ENCODE measurements at places on chromosomes 5 and 9.

GRCh38 chr9:135096408-135096895, 9.0 kb downstream of the OLFM1 start:
- DNase-seq, result no peak

GRCh38 chr5:16669776-16670175, 53.0 kb upstream of the RETREG1 start:
- DNase-seq, result no peak

GRCh38 chr5:33662722-33663427, 222.1 kb downstream of the TARS1 start:
- DNase-seq, result no peak

DNA sequence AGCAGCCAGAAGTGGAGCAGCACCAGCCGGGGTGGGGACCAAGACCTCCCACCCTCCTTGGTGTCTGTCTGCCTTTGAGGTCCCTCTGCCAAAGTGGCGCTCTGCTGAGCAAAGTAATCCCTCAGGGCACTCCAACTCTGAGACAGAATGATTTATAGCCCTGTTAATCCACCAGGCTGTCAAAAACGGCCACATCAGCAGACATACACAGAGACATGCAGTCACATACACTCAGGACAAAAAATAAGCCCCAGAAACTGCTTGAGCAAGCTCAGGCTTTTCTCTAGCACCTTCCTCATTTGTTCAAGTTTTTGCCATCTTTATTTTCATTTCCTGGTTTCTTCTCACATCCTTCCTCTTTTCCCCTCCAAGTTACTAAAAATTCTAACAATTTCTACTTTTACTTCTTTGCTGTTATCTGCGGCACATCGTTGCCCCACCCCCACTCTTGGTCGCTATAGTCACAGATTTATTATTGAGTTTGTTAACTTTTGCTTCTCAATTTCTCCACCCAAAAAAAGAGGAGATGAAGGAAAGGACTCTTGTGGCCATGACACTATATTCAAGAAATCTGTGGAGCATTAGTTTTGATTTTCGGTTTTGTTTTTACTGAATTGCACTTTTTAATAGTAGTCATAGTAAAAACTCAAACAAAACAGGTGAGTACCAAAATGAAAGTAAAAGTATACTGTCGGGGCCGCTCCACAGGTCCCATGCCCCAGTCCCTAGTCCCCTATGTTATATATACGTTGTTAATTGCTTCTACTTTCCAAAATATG, 17.4 kb upstream of the ADRB2 start:
- DNase-seq, result no peak

GRCh38 chr5:1050423-1051365, 42.1 kb downstream of the NKD2 start:
- DNase-seq, result no peak

DNA sequence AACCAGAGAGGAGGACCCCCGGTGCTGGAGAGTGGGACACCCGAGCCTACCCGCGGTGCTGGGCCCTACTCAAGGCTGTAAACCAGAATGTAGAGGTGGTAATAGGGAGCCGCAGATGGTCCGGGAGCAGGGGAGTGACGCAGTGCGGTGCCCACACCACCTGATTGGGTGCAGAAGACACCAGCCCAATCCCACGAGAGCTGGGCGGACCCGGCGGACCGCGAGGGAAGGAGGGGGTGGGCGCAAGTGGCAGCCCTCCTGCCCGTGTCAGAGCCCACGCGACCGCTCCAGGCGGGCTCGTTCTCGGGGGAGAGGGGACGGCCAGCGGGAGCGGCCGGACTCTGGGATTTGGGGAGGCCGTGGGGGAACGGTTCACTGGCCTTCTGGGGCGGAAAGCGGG, 71.2 kb downstream of the C9orf50 start:
- no peak for DNase-seq

- no peak for DNase-seq
Measured at GRCh38 chr9:108167136-108167900, 677.7 kb upstream of the KLF4 start.

DNA sequence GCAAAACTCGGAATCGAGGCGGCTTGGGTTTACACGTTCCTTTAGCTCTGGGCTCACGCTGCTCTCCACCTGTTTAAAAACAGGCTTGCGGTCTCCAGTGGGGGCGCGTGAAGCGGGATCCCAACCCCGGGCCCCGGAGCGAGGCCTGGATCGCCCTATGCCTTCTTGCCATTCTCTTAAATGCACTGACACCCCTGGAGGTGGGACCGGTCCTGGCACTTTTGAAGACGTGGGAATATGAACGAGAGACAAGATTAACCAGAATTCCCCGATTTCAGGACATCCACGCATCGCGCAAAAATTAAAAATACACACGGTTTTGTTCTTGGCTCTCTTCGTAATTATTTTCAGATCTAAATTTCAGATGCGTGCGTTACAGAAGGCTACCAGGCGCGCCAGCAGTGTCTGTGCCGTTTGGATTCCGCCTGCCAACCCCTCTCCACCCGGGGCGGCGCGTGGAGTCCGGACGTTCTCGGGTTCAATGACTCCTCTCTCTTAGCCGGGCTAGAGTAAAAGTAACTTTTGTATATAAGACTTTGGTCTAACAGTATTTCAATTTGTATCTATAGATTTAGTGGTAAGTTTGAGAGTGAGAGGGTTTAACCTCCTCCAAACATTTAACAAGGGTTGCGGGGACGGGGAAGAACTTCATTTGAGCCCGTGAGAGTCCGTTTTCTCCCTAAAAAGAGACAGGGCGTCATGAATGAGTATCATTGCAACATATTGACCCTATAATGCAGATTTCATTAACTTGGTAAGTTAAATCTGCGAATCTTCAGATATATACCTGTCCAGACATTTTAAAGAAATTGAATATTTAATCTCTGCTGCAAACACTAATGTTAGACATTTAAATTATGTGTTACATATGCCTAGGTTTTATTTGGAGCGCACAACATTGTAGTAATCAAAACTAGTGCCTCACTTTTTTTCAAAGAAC, 3.8 kb downstream of the FOXD1 start:
- no peak for DNase-seq

DNA sequence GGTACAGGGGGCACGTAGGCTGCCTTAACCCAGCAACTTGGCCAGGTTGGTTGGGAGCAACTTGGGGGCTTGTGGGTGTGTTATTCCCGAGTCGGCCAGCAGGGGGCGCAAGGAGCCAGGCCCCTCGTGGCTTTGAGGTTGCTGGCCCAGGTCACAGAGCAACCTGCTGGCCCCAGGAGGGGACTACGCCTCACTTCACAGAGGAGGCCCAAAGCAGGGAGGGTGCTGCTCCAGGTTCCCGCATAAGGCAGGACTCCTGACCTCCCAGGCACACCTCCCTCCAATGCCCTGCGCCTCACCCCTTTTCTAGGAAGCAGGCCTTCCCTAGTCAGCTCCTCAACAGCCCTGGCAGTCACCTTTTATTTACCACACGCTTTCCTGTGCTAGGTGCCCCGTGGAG, 18.1 kb downstream of the KYAT1 start:
- peak; percentile 34 for DNase-seq

GRCh38 chr5:139268364-139269202, 25.0 kb upstream of the MATR3 start:
- no peak for DNase-seq

GRCh38 chr9:87889065-87889881, 6.6 kb downstream of the SPATA31E1 start:
- no peak for DNase-seq

- no peak for DNase-seq
Measured at GRCh38 chr9:127947841-127948710, 10.4 kb upstream of the DPM2 start.

DNA sequence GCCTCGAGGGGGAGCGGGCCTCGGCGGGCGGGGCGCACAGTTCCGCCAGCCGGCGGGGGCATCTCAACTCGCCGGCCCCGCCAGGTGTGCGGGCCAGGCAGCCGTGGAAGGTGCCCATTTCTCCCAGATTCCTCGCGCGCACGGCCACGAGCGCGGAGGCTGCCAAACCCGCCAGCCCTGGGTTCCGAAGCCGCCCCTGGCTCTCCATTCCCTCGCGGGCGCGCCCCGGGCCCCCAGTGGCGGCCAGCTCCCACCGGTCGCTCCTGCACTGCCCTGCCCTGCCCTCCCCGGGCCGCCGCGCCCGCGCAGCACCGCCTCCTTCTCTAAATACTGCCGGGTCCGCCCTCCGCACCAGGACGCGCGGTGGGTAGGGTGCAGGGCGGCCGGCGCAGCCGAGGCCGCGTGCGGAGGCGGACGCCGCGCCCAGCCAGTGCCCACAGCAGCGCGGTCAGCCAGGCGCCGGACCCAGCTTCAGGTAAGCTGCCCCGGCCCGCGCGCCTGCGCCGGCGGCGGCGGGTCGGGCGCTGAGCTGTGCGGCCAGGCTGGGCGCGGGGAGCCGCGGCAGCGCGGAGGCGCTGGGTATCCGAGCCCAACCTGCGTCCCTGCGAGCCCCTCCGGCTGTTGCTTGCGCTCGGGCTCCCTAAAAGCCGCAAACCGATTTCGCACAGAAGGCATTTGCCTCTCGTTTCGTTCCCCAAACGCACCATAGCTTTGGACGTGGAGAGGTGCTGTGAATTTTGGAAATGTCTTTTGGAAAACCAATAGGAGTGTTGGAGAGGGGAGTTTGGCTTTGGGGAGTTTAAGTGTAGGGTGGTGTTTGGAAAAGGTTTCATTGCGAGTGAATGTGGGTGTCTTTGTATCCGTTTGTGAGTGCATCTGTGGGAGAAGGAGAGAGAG, at the start of gene TMEM171:
Gene TMEM171, plus strand, starts transcription at position 354 of the 897 bp plus-strand sequence. CDS start 2,799 bp downstream, outside the sequence.
- DNase-seq, result no peak

DNA sequence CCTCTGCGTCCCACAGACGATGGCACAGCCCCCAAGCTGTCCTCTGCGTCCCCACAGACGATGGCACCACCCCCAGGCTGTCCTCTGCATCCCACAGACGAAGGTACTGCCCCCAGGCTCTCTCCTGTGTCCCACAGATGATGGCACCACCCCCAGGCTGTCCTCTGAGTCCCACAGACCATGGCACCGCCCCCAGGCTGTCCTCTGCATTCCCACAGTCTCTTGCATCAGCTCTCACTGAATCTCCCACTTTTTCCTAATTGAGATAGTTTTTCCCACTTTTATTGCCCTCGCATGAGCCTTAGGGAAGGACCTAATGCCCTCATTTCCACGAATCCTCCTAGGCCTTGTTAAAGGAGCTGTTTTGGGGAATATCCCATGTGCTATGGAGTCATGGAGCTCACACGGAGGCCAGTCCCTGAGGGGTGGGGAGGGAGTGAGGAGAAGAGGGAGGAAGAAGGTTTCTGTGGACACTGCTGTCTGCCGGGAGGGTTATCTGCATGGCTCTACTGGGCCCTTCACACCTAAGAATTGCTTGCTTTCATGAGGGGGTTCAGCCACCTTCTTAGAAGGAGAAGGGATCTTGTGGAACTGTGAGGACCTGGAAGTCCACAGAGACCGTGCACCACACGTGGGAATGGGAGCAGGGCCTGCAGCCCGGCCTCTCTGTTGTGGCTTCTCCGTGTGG, 58.2 kb upstream of the PTCH1 start:
- DNase-seq, result no peak

DNA sequence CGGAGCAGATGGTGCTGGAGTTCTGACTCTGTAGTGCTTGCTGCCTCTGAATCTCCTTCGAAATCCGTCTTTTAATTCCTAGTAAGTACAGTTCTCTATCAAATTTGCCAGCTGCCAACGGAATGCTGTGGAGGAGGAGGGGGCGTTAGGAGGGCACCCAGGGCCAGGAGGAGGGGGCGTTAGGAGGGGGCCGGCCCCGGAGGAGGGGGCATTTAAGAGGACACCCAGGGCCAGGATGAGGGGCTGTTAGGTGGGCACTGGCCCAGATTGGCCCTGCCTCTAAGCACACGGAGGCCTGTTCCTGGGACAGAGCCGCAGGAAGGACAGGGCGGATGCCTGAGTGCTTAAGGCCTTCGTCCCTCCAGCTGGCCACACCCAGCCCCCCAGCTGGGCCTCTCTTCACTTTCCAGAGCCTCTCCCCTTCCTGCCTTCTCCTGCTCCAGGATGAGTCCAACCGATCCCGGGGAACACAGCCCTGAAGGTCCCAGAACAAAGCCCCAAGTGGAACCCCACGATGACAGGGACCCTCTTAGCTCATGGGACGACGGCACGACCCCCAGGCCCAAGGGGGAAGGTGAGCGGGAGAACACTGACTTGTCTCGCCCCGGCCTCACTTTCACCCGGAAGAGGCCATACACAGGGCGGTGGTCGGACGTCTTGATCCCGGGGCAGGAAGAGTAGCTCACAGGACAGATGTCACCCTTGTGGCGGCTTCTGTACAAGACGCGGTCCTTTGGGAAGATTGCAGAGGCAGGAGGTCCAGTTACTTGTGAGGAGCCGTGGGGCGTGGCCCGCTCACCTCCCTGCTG, 9.8 kb downstream of the INPP5E start:
- no peak for DNase-seq

DNA sequence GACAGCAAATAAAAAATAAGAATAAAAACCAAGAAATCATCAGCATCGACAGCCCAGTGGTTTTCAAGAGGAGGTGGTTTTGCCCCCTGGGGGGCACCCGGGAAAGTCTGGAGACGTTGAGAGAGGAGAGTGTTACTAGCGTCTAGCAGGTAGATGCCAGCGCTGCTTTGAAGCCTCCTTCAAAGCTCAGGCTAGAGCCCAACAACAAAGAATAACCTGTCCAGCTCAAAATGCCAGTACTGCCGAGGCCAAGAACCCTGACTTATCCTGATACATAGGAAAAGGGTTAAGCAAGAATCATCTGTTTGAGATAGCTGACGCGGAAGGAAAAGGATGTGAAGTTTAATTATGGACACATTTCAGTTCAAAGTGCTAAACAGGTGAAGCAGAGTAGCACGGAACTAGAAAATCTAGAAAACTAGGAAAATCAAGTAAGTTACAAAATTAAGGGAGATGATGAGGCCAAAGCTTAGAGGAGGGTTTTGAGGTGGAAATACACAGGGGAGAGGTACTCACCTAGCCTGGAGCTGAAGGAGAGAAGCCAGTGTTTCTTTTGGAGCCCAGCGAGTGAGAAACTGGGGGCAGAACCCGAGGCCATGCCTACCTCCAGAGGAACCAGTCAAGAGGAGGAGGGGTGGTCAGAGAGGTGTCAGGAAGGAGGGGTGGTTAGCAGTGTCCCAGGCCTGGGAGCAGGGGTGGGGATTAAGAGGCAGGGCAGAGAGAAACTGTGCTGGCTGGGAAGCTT, 121.0 kb upstream of the RETREG1 start:
- peak; percentile 54 for DNase-seq

- no peak for DNase-seq
Measured at GRCh38 chr5:145867806-145868205, 5.0 kb downstream of the GRXCR2 start.

GRCh38 chr5:112254303-112254702, 164.8 kb downstream of the EPB41L4A start:
- no peak for DNase-seq

Data from NCI-H2081 (cell line).